Activated T-cell treated with anti-CD3 and anti-CD28 coated beads, Interleukin-2, amount 50 U/mL, for 1 hour (primary cell): ENCODE measurements at places on chromosomes 13 and 19.
A peak's percentile ranks its signal among the peaks of the same experiment; 100 is the strongest.

DNA sequence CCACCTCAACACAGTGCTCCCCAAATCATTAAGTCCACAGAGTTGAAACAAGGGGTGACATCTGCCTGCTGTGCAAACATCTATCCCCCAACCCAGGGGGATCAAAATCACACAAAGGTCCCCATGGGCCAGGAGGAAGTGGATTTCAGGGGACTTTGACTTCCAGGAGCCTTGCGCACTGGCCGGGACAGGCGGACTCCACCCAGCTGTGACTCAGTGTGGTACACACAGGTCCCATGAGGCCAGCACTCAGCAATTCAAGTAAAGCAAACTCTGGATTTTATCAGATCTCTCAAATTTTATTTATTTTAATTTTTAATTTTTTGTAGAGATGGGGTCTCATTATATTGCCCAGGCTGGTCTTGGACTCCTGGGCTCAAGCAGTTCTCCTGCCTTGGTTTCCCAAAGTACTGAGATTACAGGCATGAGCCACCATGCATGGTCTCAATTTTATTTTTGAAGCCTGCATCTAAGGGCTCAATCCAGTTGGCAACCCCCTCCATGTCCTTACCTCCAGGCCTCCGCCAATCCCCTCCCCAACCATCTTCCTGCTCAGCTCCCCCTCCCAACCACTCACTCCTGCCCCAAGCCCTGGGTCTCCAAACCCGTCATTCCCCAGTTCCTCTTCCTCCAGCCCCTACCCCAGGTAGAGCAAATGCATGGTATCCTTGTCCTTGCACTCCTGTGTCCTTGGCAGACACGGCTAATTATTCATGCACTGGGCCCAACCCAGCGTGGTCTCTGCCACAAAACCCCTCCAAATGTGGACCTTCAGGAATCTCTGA is 18.2 kb downstream of the ARHGAP33 start:
- DNase-seq, result no peak

GRCh38 chr19:37817180-37817981 is 38.0 kb upstream of the ZNF573 start:
- peak; percentile 41 for DNase-seq

DNA sequence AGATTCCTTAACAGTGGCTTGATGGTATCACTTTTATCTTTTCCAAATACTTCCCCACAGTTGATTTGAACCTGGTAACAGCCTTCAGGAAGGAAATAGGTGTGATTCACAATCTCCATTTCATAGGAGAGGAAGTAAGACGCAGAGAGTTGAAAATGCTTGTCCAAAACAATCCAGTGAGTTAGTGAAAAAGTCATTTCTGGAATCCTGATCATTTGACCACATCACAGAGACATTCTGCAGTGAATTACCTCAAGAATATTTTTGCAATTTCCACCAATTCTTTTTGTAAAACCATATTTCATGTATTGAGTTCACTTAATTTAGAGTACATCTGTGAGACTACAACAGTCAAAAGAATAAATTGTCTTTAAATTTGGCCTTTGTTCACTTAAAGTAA is 292.8 kb downstream of the DCLK1 start:
- no peak for DNase-seq

GRCh38 chr13:23715762-23716235 is 145.6 kb downstream of the TNFRSF19 start:
- DNase-seq, result no peak

GRCh38 chr19:8311461-8312260 is 3.5 kb upstream of the CD320 start:
- no peak for DNase-seq

- DNase-seq, result no peak
Observed at GRCh38 chr13:97477844-97478243, 43.9 kb downstream of the RAP2A start.

DNA sequence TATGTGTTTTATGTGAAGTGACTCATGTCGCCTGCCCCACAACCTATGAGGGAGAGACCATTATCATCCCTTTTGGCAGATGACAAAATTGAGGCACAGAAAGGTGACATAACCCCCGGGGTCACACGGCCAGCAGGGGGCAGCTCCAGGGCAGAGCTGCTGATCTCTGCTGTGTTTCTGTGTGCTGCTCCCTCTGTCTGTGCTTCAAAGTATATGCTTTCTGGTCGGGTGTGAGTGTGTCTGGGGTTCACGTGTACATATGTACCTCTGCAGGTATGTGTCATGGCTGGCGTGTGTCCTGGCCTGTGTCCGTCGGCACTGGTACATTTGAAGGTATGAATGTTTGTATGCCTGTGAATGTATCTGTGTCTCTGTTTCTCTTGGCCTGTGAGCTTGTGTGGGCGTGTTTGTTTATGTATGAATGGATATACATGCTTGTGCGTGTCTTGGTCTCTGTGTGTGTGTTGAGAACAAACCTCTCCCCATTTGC is 7.1 kb downstream of the LIPE start:
- DNase-seq, result peak; percentile 78

DNA sequence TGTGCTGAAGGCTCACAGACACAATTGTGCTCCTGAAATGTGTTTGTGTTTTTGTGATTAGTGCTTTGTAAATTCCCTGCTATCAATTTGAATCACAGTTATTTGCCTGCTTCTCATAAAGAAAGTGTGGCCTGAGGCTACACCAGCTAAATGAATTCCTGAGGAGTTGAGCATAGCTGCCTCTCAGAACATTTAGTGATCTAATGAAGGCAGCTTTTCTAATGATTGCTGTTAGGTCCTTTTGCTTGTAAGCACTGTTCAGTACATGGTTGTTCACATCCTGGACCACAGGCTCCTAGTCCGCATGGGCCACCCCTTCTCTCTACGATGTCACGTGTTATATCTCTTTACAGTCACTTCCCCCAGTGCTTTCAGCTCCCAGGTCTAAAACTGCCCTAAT is 238.2 kb downstream of the B3GLCT start:
- no peak for DNase-seq

DNA sequence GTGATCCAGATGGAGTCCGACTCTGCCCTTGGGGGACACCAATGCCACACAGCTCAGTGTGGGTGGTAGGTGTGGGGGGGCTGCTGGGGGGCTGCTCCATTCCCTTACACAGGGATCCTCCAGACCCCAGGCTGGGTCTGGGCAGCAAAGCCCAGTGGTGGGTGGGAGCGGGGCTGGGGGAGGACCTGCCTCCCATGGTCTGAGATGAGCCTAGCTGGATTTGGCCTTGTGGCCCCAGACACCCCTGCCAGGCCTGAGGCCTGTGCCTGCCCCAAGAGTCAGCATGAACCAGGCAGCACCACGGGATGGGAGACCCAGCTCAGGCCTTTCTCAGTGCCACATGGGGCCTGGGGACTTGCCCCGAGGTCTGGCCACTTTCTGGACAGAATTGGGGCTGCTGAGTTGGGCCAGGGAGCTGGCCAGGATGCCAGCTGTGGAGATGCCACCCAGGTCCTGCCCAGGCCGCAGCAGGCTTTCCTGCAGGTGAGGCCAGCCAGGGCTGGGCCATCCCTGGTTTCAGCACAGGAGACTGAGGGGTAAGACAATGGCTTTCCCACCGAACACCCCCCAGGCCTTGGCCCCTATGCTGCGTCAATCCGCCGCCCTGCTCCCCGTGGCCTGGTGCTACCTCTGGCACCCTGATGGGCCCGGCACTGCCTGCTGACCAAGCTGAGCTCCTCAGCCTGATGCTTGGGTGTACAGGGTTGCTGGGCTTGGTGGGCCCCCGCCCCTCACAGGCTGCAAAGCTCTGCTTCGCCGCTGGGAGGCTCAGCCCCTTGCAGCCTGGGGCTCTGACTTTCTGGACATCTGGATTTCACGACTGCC is 24.2 kb downstream of the CEBPG start:
- no peak for DNase-seq

DNA sequence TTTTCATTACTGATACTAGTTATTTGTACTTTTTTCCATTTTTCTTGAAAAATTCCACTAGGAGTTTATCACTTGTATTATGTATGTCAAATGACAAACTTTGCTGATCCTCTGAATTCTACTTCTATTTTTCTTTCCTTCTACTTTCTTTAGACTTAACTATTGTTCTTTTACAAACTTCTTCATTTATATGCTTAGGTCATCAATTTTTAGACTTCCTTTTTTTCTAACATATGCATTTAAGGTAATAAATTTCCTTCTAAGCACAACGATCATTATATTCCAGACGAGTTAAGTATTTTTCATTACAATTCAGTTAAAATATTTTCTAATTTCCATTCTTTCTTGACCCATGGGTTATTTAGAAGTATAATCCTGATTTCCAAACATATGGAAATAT is 240.8 kb downstream of the NHLRC3 start:
- no peak for DNase-seq

DNA sequence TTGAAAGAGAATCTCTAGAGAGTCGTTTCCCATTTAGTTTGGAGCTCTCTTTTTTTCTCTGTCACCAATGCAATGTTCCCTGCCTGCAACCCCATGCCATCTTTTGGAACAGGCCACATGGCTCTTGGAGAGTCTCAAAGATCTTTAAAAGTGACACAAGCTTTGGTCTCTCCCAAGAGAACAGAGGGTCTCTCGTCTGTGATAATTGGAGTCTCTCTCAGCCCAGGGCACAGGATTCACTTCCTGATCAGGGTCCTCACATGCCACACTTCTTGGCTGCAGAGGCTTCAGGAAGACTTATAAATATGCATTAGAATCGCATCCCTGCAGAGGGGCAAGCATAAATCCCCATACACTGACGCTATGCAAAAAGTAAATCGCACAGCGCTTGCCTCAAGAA is 240.5 kb downstream of the IRS2 start:
- no peak for DNase-seq

GRCh38 chr13:32988608-32989289 is 27.5 kb upstream of the KL start:
- no peak for DNase-seq

DNA sequence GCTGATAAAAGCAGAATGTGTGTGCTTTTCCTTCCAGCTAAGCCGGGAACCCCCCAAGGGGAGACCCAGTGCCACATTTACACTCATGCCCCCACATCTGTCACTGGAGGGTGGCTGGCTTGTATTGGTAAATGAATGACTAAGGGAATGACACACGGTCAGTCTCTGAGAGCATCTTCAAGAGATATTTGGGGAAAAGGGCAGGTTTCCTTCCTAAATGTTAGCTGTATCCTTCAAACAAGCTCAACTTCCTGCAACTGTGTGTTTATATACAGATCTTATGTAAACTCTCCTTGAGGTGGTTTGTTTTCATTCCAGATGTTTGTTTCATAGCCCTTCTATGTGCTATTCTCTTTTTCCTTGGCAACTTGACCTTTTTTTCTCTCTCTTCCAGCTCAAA is 192.6 kb downstream of the COL4A1 start:
- DNase-seq, result no peak

DNA sequence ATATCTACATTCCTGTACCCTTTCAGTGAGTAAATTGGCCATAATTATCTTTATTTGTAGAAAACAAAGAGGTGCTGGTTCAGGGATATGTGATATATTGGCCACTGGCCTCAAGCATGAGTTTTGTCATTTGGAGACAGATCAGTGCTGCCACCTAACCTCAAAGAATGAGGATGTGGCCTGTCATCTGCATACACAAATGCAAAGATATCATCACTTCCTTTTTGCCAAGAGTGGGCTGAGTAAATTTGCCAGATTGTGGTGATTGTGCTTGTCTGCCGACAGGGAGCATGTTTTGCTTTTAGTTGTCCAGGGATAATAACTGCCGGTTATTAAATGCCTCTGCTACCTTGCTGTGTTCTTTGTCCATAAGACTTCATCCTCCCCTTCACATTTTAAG is 44.2 kb downstream of the WASF3 start:
- DNase-seq, result no peak

DNA sequence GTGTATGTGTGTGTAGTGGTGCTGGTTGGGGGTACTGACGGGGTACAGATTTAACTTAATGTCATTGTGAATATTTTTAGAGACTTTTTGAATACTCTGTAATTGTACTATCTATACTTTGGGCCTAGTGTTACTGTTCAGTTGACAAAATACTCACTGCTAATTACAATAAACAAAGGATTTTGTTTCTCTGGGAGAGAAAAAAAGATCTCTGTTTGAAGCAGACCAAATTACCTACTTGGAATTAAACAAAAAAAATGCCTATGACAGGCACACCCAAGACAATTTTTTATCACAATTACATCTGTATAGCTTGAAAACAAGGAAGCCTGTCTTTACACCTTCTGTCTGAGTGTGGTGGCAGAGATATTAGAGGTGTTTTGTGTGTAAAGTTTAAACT is 45.1 kb downstream of the OLFM4 start:
- no peak for DNase-seq

GRCh38 chr13:110397436-110398115 is 90.5 kb downstream of the COL4A2 start:
- no peak for DNase-seq

GRCh38 chr19:44570984-44571684 is 41.7 kb upstream of the CEACAM20 start:
- no peak for DNase-seq

DNA sequence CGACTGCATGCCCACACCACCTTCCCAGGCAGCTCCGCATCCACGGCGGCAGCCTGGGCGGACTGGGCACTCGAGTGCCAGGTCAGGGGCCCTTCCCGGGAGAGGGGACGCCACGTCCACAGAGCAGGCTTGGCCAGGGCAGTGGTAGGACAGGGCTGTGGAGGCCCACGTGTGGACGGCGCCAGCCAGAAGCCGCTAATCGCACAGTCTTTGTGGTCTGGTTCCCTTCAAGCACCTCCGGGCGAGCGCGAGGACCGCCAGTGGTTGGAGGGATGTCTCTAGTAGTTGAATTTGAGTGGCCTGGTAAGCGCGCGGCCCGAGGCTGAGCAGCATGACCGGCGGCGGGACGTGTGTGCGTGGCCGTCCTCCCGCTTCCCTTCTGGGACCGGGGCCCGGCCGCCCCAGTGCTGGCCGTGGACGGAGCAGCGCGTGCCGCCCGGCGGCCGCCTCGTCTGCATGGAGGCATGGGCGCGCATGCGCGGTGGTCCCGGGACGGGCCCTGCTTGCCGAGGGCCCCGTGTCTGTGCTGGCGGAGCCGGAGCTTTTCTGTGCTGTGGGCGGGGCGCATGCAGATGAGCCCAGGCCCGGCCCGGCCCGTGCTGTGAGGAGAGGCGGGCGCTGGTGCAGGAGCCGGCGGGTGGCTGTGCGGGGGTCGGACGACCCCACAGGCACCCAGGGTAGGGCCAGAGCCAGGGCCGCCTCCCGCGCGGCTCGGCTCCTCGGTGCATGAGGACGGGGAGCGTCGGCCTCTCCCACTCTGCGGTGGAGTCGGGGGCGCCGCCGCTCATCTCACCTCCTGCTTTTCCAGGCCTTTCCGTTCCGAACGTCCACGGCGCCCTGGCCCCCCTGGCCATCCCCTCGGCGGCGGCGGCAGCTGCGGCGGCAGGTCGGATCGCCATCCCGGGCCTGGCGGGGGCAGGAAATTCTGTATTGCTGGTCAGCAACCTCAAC is 8.6 kb downstream of the PTBP1 start:
- DNase-seq, result no peak

- no peak for DNase-seq
Observed at GRCh38 chr19:53696951-53697350, 65.2 kb downstream of the DPRX start.
